ENCODE measurements at places on chromosomes 2 and 18.

DNA sequence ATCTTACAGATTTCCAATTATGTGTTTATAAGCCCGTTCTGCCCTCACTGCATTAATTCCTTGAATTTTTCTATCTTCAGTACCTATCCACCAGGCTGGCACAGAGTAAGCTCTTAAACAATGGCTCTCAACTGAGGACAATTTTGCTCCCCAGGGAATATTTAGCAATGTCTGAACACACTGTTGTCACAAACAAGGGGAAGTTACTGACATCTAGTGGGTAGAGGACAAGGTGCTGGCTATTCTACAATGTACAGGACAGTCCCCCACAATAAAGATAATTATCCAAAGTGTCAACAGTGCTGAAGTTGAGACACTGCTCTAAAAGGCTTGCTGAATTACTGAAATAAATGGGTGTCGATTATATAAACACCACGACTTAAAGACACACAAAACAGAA lies 5.0 kb downstream of the NDUFS1 start:
- no peak for DNase-seq

- DNase-seq, result no peak
These were observed 13.3 kb upstream of the MSH2 start for GRCh38 chr2:47389692-47390091.

DNA sequence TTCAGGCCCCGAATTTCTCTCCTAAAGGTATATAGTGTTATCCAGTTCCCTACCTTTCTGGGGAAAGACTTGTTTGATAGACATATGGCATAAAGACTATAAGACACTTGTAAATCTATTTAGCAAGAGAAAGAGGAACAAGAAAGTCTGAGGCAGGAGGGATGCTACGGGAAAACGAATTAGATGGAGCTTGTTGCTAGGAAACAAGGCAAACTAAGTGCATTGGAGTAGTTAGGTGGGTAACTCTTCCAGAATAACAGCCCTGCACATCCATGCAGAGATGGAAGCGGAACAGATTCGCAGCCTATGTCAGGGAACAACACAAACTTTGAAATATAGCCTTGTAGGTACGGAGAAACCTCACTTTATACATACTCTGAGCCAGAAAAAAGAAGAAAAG lies 810.3 kb upstream of the CRIM1 start:
- DNase-seq, result no peak

DNA sequence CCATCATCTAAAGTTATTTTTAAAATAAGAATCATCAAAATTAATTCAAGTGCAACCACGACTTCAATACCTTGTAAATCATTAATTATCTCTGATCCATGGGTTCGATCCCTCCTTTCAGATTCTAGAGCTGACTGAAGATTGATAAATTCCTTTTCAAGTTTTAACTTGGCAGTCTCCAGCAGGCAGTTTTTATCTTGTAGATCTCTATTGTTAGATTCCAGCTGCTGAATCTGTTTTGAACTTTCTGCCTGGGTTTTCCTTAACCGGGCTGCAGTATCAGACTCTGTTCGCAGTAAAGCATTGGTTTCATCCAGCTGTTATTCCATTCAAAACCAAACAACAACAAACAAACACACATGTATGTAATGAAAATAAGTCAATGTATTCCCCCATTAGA lies 59.5 kb downstream of the SLC66A3 start:
- DNase-seq, result no peak

GRCh38 chr2:232802091-232802490 lies 25.7 kb upstream of the KCNJ13 start:
- no peak for DNase-seq

DNA sequence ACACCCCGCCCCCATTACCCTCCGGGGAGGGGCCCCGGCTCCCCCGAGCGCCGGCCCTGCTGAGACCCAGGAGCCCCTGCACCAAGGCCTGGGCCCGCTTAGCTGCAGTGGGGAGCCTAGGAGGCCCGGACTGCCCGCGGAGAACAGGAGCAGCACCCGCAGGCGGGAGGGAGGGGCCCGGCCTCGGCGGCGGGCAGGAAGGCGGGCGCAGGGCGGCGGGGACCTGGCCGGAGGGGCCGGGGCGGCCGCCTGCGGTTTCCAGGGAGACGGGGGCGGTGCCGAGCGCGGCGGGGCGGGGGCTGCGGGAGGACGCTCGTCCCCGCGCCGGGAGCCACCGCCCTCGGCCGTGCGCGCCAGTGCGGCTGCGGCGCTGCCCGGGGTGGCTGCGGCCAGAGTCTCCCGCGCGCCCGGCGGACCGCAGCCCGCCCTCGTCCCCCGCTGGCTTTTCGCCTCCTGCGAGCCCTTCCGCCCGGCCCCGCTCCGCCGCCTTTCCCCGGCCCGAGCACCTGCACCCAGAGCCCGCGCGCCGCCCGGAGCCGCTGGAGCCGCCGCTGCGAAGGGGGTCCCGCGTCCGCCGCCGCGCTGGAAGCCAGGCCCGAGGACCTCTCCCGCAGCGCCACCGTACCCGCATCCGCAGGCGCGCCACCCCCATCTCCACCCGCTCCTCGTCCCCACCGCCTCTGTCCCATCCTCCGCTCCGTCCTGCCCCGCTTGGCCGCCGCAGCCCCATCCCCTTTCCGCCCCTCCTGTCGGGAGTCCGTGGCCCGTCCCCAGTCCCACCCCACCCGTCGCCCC lies 17.2 kb downstream of the GPC1 start:
- peak; percentile 61 for DNase-seq

DNA sequence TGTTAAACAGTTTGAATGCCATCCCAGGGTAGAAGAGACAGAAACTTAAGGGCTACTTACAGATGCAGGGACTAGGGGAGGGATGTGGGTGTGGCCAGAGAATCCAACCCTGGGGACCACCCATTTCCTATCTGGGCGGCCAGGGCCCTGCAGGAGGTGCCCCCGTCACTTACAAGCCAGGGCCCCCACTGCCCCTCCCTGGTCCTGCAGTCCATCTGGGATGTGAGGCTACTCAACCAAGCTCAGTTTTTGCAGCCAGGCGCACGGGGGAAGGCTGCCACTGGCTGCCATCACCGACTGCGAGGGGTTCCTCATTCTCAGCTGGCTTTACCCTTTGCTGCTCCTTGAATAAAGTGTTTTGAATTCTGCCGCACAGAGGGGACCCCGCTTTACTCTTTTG lies 42.1 kb downstream of the RRM2 start:
- no peak for DNase-seq

DNA sequence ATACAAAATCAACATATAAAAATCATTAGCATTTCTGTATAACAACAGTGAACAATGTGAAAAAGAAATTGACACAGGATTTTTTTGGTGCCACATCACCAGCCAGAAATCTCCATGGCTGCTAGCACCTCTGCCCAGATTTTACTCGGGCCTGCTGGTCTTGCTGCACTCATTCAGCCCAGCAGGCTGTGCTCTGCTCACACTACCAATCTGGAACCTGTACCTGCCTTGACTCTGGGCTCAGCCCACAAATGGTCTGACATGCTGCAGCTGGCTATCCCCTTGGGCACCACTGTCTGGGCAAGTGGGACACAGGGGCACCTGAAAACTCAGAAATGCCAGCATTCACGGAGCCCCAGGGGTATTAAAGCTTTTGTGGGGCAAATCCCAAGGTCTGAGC lies 392.5 kb upstream of the NRXN1 start:
- DNase-seq, result no peak

DNA sequence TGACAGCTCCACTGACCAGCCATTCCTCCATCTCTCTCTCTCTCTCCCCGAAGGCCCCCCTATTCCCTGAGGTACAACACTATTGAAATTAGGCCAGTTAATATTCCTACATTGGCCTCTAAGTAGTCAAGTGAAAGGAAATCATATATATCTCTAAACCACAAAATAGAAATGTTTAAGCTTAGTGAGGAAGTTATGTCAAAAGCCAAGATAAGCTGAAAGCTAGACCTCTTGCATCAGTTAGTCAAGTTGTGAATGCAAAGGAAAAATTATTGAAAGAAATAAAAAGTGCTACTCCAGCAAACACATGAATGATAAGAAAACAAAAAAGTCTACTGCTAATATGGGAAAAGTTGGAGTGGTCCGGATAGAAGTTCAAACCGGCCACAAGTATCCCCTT lies 301.3 kb upstream of the RBMS1 start:
- no peak for DNase-seq

DNA sequence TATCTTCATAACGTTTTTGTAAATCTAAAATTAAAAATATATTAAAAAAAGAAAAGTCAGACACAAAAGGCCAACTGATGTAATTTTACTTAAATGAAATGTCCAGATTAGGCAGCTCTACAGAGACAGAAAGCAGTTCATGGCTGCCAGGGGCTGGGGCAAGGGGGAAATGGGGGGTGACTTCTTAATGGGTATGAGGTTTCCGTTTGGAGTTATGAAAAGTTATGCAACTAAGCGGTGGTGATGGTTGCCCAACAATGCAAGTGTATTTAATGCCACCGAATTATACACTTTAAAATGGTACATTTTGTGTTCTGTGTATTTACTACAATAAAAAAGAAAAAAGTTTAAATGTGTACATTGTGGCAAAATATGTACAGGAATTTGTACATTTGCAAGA lies 70.2 kb upstream of the TEX51 start:
- no peak for DNase-seq

DNA sequence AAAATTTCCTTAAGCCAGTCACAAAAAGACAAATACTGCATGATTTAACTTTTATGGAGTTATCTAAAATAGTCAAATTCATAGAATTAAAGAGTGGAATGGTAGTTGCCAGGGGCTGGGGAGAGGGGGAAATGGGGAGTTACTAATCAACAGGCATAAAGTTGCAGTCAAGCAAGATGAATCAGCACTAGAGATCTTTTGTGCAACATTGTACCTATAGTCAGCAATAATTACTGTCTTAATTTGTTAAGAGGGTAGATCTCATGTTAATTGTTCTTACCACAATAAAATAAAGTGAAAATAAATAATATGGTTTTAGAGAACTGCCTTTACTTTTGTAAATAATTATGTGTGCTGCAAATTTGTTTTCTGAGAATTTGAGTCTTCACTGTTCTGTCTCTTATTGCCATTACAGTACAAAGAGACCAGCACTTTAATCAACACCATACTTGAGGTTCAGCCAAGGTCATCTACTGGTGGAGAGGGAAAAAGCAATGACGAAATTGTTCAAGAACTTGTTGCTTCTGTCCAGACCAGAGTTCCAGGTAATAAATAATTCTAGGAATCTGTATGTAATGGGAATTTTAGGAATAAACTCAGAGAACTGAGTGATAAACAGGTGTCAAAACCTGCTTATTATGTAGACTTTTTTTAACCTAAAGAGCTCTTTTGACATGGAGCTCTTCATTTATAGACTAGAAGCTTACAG lies 75.5 kb downstream of the TRABD2A start:
- no peak for DNase-seq

DNA sequence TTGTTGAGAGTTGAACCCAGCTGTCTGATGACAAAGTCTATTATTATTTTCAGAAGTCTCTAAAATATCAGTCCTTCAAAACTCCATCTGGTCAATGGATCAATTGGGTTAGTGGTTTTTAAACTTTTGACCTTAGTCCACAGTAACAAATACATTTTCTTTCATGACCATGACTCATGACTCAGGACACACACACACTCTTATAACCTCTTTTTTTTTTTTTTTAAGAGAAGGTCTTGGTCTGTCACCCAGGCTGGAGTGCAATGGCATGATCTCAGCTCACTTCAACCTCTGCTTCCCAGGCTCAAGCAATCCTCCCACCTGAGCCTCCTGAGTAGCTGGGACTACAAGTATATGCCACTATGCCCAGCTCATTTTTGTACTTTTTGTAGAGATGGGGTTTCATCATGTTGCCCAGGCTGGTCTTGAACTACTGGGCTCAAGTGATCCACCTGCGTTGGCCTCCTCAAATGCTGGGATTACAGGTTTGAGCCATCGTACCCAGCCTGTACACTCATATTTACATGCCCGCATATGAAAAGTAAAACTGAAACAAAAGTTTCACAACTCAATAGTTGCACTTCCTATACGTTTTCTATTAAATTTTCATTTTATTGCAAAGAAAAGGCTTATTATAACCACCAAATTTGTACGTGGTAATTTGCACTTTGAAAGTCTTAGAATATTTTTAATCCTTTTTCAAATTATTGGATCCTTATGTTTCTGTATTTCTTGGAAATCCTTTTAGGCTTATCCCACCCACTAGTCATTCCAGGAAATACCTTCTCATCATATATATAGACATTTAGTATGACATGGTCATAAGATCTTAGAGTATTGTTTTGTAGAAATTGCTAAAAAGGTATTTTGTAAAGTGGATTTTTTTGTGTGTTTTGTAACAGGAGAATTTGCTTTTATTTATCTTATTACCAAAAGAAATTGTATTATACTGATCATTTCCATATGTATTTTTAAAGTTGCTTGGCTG lies 199.0 kb downstream of the LPIN1 start:
- no peak for DNase-seq

- no peak for DNase-seq
These were observed 130.9 kb upstream of the CAVIN2 start for GRCh38 chr2:191977754-191978153.

GRCh38 chr2:95760806-95761525 lies 169.2 kb downstream of the TRIM43 start:
- no peak for DNase-seq

Data from occipital lobe (tissue), 3 donors.